ENCODE measurements at places on chromosomes 1 and 21.

DNA sequence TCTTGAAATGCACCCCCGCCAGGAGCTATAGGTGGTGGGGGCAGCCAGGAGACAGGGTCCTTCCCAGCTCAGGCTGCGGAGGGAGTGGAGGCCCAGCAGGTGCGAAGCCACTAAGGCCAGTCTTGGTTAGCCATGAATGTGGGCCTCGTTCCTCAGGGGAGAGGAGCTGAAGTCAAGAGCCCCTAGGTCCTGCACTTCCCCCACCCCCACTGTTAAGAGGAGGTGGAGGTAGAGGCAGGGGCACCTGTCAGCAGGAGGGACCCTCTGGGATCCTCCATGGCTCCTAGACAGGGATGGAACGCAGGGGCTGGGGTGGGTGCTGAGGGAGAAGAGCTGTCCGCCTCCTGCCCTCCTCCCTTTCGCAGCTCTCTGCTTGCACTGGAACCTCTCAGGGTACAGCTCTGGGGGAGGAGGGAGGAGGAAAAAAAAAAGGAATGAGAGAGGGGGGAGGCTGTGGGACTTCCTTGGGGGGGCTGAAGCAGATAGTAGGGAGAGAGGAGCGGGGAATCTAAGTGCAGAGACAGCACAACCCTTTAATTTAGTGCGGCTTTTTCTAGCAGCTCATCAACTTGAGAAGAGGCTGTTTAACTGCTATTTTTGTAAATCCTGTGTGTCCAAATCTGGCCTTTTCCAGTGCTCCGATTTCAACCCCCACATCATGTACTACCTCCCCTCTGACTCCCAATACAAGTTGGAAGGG, 37.0 kb downstream of the MATN1 start:
- no peak for DNase-seq

GRCh38 chr21:35614396-35614921, 445.9 kb downstream of the SETD4 start:
- DNase-seq = no peak

- DNase-seq = no peak
These were observed 16.6 kb downstream of the GPATCH2 start for GRCh38 chr1:217614200-217614712.

- DNase-seq = no peak
These were observed 348.9 kb downstream of the TGFB2 start for GRCh38 chr1:218694085-218694484.
